Activated T-helper 1 cell treated with anti-CD3 and anti-CD28 coated beads, Interleukin-2, amount 50 U/mL, for 16 hours (primary cell): ENCODE measurements at places on chromosomes 6 and 20.

DNA sequence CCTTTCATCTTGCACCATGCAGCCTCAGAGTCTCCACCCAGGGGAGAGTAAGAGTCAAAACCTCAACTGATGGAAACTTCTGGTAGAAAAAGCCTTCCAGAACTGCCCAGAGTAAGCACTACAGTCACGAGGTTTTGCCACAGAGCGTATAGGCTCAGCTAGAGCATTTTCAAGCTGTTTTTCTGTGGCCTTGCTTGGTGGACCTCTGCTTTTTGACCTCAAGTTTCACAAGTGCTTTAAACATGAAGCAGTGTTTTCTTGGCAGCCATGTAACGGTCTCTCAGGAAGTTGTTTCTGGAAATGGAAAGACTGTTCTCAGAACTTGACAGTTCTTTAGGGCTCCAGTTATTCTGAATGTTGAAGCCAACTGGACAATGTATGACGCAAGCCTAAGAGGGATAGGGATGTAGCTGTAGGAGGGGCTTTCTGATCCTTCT lies 146.5 kb downstream of the ZDHHC14 start:
- DNase-seq = no peak

DNA sequence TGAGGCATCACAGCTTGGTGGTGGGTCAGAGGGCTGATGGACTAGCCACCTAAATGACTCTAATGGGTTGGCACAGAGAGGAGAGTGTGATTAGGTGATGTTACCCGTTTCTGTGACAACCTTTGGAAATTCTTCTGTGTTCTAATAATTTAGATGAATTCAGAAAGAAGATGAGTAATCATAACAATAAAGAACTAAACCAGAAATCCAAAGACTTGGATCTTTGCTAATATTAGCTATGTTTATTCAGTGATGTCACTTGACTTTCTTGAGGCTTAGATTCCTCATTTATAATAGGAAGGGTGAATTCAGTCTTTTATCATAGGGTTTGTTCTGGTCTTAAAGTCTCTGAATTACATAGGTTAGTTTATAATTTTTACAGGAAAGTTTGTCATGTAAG lies 19.9 kb downstream of the CRYBG1 start:
- DNase-seq = no peak

GRCh38 chr6:141033101-141033500 lies 1099.6 kb upstream of the GJE1 start:
- no peak for DNase-seq

- no peak for DNase-seq
Observed at GRCh38 chr6:28134015-28134414, 7.7 kb upstream of the ZKSCAN8 start.

DNA sequence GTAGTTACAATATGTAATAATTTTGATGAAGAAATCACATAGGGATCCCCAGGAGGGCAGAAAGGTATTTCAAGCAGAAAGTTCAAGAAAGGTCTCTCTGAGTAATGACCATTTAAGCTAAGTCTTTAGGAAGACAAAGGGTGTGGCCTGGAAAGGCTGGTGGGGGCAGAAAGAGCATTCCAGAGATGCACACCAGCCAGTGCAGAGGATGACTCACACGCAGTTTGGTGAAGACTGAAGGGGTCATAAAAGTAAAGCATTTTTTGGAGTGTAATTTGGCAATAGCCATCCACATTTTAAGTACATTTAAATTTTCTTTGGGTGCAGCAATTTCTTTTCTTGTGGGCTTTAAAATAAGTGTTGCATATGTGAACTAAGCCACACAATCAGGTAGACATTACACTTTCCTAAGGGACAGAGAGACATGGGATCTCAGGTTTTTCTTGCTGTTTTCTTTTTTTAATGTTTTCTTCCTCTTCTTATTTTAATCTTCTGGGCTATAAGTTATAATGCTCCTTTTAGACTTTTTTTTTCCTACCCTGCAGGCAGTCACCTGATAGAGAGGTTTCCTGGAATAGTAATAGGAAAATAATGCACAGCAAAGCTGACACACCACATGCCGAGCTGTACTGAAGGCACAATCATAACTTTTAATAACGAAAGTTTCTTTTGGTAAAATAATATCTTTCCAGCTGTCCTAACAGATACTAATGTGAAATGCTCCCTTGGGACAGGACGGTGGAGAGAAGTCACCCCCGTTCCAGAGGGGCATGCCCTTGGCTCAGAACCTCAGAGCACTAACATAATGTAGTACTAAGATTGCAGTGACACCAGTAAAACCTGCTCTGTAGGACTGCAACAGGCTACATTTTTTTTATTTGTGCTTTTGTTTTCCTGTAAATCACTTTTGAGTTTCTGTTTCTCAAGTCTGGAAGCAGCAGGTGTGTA lies 49.6 kb upstream of the PTPRK start:
- no peak for DNase-seq

DNA sequence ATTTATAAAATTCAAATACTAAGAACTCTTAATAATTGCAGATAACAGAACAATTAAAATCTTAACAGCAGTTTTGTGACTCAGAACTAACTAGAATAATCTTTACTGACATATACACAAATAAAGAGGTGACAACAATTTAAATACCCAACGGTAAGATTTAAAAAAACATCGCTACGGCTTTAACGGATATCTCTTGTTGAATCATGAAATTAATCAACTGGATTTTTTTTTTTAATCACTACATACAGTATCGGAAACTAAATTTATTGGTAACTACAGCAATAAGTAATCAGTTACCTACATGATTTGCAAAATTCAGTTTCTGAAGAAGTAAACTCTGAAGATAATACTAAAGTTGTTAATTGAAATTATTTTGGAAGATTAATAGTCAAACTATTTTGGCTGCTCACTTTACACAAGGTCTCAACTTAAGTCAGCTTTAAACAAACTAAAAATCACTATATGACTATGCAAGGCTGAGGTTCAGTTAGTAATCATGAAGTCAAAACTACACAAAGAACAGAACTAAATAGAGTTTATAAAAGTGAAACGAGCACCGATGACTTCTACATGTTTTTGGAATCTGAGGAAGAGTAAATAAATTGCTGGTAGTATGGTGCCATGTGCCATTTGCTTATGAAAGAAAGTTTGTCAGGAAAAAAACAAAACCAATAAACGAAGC lies 128.8 kb downstream of the HUS1B start:
- no peak for DNase-seq

GRCh38 chr6:44535446-44535845 lies 147.9 kb downstream of the CDC5L start:
- no peak for DNase-seq

DNA sequence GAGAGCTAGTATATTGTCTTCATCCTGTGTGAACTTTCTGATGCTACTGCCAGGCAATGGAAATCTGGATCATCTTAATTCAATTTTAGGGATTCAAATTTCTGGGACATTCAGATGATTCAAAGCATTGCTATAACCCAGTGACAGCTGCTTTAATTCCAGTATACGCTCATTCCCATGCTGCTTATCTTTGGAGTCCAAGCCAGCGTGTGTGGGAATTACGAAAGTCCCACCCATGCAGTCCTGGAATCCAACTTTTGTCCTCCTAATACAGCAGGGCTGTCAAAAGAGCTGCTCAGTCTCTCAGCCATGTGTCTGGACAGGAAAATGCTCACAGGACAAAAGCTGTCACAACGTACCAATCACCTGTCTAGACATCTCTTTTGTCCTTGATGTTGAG lies 219.8 kb downstream of the LAMA2 start:
- no peak for DNase-seq

DNA sequence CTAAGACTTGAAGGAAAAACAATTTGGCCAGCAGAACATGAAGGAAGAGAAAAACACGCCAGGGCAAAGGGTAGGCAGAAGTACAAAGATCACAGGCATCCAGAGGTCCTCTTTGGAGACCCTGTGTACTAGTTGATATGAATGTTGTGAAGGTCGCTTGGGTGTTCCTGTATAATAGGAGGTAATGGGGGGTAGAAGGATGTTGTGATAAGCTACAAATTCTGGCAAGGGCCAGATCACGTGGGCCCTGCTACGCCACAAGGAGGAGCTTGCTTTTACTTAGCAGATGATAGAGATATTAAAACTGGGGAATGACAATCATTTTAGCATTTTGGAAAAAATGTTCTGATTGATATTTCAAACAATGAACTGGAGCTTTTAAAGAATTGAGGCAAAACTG lies 878 bp upstream of the HLA-DMA start:
- DNase-seq = no peak

DNA sequence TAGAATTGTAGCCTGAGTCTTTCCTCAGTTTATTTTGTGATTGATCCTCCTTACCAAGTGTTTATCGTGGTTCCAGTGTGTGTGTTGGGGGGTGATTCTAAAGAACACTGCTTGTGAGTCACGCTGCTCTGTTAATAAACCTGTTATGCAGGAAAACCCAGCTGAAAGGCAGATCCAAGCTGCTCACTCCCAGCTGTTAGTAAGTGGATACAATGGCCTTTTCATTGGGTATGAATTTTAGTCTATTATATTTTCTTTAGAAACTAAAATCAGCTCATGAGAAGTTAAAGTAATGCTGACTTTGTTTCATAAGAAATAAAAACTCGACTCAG lies 12.2 kb upstream of the DSTN start:
- DNase-seq = no peak

- no peak for DNase-seq
Observed at GRCh38 chr6:46964716-46965519, 43.2 kb upstream of the ADGRF5 start.

DNA sequence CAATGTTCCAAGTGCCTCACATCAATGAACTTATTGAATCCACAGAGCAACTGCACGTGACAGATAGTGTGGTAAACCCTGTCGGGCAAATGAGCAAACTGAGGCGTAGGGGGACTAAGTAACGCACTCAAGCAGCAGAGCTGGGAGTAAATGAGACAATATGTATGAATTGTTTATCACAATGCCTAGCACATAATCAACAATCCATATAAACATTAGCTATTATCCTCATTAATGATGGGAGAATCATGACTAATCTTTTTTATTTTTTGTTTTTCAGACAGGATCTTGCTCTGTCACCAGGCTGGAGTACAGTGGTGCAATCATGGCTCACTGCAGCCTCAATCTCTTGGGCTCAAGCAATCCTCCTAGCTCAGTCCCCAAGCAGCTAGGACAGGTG lies 43.9 kb upstream of the B4GALT5 start:
- no peak for DNase-seq

DNA sequence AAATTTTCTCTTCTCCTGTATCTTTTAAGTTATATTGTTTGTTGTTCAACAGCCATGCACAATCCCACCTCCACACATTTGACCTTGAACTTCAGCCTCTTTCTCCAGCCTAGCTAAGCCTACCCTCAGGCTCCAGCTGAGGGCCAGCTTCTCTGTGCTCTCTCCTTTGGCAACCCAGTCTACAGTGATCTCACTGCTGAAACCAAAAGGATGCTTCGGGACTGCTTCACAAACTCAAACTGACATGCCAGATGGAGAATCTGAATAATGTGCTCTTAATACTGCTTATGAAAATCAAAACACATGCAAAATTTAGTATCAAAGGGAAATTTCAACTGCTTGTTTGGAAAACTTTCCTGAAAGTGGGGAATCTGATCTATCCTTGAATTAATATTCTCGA lies 16.1 kb upstream of the RIN2 start:
- DNase-seq = no peak

GRCh38 chr6:79048611-79049010 lies 29.4 kb downstream of the PHIP start:
- no peak for DNase-seq

GRCh38 chr20:1946762-1947534 lies 46.9 kb downstream of the PDYN start:
- DNase-seq = no peak

DNA sequence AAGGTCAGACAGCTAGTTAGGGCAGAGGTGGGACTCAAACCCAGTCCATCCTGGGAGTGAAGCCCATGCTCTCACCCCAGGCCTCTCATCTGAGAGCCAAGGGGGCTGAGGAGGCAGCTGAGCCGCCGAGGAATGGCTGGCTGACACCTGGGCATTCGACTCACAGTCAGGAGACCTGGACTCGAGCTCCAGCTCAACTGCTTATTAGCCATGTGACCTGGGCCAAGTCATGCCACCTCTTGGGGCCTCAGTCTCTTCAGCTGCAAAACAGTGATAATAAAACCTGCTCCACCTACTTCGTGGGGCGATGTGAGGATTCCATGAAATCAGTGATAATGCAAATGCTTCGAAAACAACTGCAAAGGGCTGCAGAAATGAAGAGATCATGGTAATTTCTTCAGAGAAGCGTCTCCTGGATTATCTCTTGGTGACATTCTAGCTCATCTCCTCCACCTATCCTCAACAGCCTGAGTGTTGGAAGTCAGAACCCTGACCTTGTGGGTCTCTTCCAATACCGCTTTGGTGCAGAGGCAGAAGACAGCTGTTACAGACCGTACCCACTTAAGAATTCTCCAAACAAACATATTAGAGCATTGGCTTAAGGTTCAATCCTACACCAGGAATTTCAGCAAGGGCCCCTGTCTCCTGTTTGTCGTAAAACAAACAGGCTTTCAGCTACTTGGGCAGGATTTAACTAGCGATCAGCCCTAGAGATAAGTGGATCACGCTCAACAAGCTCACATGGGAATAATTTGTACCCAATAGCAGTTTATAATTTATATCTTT lies 60.0 kb upstream of the PIM1 start:
- no peak for DNase-seq

DNA sequence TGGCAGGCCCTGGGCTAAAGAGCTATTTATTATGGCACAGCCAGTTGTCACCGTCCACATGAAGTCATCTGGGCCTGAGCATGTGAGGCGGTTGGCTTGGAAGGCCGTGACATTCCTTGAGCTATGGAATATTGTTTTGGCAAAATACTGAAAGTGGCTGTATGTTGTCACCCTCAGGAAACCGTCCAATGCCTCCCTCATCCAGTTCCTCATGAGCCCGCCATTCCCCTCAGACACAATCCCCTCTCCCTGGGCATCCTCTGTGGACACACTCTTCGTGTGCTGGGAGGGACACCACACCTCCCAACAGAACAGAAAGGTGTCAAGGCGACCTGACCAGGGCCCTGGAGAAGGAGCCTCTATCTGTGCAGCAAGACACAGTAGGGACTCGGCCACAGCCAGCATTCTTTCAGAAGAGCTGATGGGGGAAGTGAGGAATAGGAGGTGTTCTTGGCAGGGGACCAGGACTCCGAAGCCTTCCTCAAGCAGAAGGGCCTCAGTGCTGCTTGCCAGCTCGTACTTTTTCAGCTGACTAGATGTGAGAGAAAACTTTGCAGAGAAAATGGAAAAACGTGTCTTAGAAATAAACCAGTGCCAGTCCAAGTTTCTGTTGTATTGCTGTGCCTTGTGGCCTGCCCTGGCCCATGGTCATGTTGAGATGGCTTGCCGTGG lies 120.5 kb downstream of the SOD2 start:
- DNase-seq = no peak

DNA sequence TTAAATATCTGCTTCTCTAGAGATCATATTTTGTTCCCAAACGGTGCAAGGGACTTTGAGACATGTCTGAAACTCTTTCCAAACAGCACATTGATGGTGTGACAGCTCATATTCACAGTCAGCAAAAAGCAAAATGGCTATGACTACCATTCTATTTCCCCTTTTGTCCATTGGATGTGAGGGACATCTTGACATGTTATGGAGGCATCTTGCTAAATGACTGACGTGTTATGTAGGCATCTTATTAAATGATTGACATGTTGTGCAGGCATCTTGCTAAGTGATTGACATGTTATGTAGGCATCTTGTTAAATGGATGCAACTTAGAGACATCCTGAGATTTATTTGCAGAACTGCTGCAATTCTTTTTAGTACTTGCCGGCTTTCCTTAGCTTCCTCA lies 255.8 kb downstream of the DLL1 start:
- no peak for DNase-seq

- DNase-seq = no peak
Observed at GRCh38 chr6:74927299-74927698, 278.6 kb downstream of the COL12A1 start.
